ENCODE measurements at places on chromosomes 2 and 18.

- DNase-seq, result no peak
These were observed 15.0 kb downstream of the CDH2 start for GRCh38 chr18:28161608-28162599.

DNA sequence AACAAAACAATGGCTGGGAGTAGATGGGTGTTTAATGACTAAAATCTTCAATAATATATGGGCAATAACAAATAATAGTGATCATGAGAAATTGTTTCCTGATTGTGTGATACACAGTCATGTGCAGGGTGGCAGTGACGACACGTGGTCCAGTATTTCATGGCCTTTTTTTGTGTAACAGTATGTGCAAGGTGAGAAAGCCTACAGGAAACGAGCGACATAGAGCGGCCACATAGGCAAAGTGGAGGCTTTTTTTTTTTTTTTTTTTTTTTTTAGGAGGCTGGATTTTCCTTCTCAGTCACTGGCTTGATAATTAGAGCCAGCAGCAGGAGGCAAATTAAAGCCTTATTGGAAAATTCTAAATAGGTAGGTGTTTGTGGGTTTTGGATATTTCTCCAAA, 123.7 kb downstream of the MYO3B start:
- DNase-seq, result no peak

- no peak for DNase-seq
These were observed 61.9 kb upstream of the BZW1 start for GRCh38 chr2:200749631-200750322.

DNA sequence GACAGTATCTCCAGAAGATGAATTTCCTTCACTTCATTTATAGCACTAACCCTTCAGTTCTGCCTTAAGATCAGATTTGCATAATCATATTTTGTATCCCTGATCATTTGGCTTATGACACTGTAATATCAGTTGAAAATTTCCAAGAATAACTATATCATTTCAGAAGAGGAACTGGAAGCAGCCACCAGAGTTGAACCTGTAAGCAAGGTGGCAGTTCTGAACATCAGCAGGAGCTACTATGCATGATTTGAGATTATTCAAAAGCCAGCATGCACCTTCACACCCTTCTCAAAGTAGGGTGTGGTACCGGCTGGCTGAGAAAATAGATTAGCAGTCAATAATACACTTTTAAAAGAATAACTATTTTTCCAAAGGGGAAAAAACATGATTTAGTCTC, 328.2 kb downstream of the DLGAP1 start:
- no peak for DNase-seq

- DNase-seq, result no peak
These were observed 752.6 kb upstream of the ID2 start for GRCh38 chr2:7929281-7929680.

- peak; percentile 40 for DNase-seq
These were observed 107.1 kb upstream of the TTN start for GRCh38 chr2:178914259-178914849.

- DNase-seq, result no peak
These were observed 16.0 kb downstream of the EPG5 start for GRCh38 chr18:45951016-45951714.

- DNase-seq, result no peak
These were observed 65.9 kb upstream of the ACTR3 start for GRCh38 chr2:113823716-113824595.

DNA sequence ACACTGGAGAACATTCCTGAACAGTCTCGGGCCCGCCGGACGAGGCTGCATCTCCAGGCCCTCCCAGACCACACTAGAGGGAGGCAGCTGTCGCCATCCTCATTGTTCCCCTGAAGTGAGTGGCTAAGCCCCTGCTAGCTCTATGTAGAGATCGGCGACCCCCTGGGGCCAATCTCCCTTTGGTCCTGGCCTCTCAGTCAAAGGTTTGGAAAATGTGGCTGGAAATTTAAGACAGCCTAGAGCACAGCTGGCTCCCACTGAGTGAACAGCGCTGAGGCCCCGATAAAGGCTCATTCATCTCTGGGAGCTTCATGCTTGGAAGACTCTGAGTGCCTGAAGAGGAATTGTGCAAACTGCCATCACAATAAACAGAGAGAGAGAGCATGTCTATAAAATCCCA, 360.3 kb downstream of the CLIP4 start:
- no peak for DNase-seq

DNA sequence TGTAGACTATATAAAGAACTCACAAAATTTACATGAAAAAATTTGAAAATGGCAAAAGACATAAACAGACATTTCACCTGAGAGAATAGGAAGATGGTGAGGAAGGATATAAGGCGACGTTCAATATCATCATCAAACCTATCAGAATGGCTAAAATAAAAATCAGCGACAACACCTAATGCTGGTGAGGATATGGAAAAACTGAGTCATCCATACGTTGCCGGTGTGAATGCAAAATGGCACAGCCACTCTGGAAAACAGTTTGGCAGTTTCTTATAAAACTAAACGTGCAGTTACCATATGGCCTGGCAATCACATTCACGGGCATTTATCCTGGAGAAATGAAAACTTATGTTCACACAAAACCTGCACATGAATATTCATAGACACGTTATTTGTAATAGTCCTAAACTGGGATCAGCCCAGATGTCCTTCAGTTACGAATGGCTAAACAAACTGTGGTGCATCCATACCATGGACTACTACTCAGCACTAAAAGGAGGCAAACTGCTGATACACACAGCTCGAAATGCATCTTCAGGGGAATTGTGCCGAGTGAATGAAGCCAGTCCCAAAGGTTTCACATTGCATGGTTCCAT, 63.1 kb upstream of the TXNDC2 start:
- no peak for DNase-seq

GRCh38 chr2:120683701-120684100, 52.0 kb upstream of the GLI2 start:
- no peak for DNase-seq

DNA sequence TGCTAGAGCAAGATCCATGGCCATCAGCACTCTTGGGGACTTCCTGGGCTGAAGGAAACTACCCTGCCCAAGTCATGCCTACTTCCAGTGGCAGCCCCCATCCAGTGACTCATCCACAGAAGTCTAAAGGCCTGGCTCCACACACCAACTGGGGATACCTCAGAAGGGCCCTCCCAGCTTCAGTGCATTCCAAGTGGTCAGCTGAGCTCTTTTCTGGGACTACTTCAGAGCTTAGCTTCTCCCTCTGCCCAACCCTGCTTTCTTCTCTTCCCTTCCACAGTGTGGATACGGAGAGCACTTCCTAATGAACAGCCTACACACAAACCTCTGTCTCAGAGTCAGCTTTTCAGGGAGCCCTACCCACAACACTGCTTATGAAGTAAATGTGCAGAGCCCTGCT, 66.5 kb downstream of the CLHC1 start:
- no peak for DNase-seq

GRCh38 chr2:169114056-169114455, 44.7 kb downstream of the DHRS9 start:
- no peak for DNase-seq
